Retinal pigment epithelial cell (primary cell): ENCODE measurements at places on chromosomes 1 and 21.

- DNase-seq: no peak
Observed at GRCh38 chr1:56472860-56473259, 106.5 kb downstream of the PLPP3 start.

DNA sequence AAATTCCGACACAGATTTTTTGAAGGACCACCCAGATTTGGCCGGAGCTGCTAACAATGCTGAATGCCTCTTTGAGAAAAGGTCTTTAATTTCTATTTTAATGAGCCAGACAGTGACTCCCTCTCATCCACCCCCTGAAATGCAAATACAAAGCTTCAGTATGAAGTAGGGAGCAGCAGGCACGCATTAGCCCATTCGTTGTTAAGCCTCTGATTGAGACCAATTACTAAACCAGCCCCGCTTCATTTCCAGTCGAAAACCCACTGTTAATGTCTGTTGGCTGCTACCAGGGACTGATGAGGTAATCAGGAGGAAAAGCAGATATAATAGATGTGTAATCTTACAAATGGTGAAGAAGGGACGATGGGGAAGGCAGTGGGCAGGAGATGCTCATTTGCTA is 4.8 kb upstream of the C8A start:
- no peak for DNase-seq

DNA sequence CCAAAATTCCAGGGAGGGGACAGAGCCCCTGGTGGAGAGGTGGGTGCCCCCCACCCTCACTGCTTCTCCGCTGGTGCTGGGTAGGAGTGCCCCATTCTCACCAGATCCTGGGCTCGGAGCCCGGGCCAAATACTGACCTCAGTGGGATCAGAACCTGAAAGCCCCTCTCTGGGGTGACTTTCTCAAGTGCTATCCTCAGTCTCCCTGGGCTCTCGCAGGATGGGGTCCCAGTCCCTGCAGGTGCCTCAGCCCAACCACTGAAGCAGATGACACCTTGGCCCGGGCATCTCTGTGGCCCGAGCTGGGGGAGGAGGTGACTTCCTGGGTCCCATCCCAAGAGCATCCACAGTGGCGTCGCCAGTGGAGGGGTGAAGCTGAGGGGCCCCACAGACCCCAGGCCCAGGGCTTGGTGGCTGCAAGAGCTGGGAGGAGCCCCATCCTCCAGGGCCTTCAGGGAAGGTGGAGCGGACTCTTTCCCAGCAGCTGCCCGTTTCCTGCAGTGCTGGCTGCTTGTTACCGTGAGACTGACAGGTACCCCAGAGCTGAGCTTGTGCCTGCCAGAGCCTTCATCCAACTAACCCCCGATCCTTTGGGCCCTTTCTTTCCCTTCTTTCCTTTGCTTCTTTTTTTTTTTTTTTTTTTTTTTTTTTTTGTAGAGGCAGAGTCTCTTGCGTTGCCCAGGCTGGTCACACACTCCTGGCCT is 3.9 kb upstream of the FNDC10 start:
- no peak for DNase-seq

GRCh38 chr1:201272799-201273198 is 10.5 kb upstream of the PKP1 start:
- no peak for DNase-seq

- no peak for DNase-seq
Observed at GRCh38 chr21:45507523-45507875, 34.7 kb downstream of the SLC19A1 start.

GRCh38 chr21:35491114-35491513 is 442.0 kb upstream of the RUNX1 start:
- no peak for DNase-seq

DNA sequence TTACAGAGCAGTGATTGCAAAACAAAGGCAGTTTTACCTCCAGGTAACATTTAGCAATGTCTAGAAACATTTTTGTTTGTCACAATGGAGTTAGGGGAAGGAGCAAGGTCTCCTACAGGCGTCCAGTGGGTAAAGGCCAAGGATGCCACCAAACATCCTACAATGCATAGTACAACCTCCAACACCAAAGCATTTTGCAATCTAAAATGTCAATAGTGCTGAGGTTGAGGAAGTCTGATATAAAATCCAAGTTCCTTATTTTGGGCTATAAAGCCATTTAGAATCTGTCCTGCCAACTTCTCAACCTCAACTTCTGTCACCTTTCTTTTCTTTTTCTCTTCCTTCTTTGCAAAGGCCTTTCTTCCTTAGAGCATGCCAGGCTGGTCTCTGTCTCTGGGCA is 111.2 kb downstream of the FASLG start:
- no peak for DNase-seq

DNA sequence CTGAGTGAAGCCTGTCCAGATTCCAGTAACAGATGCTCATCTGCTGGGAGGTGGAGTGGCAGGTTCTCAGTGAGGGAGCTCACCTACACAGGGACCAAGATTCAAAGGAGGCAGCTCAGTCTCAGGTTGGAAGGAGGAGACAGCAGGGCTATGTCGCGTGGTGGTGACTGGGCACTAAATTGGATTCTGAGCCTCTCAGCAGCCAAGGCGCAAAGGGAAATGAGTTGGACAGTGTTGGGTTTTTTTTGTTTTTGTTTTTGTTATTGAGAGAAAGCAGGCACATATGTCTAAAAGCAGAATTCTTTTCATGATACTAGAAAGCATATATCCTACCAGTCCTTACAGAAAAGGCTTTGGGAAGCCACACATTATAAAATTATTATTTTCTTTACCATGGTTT is 26.2 kb downstream of the UMODL1 start:
- DNase-seq: no peak

DNA sequence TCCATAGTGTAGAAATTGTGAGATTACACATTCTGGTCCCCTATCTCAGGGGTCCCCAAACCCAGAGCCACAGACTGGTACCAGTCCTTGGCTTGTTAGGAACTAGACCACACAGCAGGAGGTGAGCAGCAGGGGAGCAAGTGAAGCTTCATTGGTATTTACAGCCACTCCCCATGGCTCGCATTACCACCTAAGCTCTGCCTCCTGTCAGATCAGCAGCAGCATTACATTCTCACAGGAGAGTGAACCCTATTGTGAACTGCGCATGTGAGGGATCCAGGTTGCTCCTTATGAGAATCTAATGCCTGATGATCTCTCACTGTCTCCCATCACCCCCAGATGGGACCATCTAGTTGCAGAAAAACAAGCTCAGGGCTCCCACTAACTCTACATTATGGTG is 229.7 kb upstream of the IRF2BP2 start:
- no peak for DNase-seq

GRCh38 chr1:82268826-82269225 is 468.1 kb downstream of the ADGRL2 start:
- DNase-seq: no peak

DNA sequence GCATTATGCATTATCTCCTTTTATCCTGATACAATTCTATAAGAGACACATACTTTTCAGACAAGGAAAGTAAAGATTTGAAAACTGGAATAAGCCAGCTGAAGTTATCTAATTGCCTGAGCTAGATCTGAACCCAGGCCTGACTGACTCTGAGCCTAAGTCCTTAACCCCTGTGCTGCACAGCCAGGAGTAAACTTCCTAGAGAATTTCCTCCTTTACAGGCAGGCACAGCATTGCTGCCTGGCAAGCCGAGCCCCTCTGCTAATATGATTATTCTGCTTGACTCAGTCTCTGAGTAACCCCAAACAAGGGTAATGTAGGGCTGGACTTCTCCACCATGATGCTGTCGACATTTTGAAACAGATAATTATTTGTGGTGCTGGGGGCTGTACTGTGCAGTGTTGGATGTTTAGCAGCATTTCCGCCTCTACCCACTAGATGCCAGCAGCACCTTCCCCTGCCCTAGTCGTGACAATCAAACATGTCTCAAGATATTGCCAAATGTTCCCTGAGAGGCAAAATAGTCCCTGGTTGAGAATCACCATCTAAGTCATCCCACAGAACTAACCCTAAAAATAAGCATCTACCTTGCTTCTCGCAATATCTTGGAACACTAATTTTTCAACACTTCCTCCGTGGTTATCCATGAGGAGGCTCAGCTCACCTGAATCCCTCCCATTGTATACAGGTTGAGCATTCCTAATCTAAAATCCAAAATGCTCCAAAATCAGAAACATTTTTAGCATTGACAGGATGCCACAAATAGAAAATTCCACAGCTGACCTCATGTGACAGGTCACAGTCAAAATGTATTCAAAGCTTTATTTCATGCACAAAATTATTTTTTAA is 18.5 kb downstream of the CAMK1G start:
- no peak for DNase-seq

GRCh38 chr1:175717610-175718540 is 25.5 kb downstream of the TNR start:
- no peak for DNase-seq

DNA sequence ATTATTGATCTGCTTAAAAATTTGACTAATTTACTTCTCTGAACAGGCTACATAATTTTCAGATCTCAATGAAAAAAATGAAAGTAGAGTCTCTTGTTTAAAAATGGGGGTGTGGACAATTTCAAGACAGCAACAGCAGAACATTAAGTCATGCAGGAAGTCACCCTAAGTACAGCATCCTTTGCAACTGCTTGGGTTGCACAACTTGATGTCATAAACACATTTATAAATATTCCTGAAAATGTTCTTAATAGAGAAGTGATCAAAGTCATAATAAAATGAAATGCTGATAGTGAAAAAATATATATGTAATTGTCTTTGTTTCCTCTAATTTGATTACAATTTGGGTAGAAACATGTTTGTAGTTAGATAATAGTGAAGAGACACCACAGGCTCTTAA is 79.3 kb downstream of the TNNI3K start:
- no peak for DNase-seq

- DNase-seq: no peak
Observed at GRCh38 chr1:41846625-41847405, 71.9 kb downstream of the HIVEP3 start.

- DNase-seq: no peak
Observed at GRCh38 chr21:28991861-28992525, 684 bp downstream of the LTN1 start.

DNA sequence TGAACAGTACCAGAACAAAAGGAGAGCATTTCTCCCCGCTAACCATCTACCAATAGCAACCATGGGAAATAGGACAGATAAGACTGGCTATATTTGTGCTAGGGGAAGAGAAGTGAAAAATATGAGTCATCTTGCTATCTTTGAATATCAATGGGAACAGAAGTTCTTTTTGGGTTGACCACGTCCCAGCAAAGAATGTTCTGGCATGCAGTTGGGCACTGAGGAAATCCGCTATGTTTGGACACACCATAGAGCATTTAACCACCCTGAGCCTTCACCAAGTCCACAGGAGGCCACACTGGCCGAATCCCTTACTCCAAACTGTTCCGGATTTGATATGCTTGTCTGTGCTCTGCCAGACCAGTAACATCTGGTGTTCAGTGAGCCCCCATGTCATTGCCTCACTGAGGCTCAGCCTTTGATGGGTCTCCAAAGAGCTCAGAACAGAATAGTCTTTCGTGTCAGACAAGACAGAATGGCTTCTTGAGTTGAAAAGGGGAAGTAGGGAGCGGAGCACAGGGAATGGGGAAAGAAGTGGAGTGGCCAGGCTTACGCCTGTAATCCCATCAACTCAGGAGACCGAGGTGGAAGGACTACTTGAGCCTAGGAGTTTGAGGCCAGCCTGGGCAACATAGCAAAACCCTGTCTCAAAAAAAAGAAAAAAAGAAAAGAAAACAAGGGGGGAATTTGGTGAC is 81.4 kb downstream of the SMYD2 start:
- no peak for DNase-seq

DNA sequence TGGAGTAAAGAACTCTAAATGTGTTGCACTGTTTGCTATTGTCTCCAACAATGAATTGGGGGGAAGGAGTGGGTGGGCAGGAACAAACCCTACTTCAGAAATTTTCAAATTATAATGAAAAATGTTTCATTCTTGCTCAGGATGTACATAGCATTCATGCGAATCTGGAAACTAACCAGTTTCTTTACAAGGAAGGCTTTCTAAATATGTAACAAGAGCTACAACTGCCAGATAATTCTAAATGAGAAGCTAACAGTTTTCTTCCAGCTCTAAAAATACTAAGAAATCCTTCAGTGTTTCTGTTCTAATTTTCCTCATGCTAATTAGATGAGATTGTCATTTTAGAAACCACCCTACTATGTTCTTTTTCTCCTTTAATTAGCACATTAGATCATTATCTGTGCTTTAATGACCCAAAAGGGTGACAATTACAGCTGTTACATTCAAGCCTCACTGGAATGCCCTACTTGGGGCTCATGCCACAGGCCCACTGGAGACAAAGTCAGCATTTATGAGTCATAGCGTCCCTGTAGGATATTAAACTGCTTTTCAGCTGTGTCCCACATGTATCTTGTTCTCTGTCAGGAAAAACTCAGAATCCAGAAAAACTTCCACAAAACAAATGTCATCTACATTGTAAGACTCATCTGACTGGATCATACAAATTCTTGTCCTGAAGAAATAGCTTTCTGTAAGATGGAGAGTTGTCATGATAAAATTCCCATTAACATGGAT is 804.6 kb upstream of the CXADR start:
- no peak for DNase-seq

- no peak for DNase-seq
Observed at GRCh38 chr1:219383281-219383680, 209.6 kb downstream of the LYPLAL1 start.

DNA sequence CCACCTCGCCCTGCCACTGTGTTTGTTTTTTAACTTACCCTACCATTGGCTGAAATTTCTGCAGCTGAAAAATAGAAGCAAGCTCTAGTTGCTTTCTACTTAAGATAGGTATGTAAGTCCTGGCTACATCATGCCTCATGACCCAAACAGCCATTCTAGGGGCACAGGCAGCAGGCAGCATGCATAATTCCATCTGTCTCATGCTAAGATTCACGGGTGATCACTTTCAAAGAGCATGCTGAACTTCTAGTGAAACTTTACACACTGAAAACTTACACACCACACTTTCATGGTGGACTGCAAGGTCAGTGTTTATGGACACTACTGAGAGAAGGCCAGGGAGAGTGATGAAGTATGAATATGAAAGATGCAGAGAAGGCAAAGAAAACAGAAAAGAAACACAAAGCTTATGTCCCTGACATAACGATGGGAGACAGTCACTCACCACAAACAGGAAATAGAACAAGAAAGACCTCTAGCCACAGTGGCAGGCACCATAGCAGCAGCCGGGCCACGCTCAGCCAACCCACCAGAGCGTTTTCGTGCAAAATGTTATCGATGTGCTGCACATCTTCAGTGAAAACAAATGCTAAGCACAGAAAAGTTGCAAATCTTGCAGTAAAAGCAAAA is 102.3 kb upstream of the TIAM1 start:
- DNase-seq: no peak

- no peak for DNase-seq
Observed at GRCh38 chr1:198363625-198364151, 176.8 kb downstream of the ATP6V1G3 start.

GRCh38 chr1:230079199-230080024 is 12.4 kb downstream of the GALNT2 start:
- no peak for DNase-seq
